ENCODE measurements at places on chromosomes 4 and X.

GRCh38 chrX:49269767-49270248 lies at the start of gene PPP1R3F:
PPP1R3F (plus strand) TSS chrX:49269793; CDS start chrX:49269870, 77 bp downstream.
- no peak for DNase-seq

DNA sequence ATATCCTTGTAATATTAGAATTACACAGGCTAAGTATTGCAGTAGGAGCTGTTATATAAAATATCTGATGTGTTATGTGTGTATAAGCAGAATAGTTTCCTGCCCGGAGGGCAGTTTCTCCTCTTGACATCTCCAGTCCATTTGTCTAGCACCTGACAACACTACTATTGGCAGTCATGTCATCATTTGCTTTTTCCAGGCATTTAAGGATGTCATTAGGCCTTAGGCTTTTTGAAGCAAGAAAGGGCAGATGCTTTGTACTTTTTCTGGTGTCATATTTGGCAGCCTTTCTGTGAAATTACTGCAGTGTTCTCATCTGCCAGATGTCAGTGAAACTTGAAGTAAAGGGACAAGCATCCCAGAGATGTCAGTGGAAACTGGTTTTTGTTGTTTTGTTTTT lies 2017.6 kb upstream of the IGFBP7 start:
- DNase-seq = no peak

- no peak for DNase-seq
Observed at GRCh38 chr4:147368948-147369347, 111.9 kb upstream of the EDNRA start.

DNA sequence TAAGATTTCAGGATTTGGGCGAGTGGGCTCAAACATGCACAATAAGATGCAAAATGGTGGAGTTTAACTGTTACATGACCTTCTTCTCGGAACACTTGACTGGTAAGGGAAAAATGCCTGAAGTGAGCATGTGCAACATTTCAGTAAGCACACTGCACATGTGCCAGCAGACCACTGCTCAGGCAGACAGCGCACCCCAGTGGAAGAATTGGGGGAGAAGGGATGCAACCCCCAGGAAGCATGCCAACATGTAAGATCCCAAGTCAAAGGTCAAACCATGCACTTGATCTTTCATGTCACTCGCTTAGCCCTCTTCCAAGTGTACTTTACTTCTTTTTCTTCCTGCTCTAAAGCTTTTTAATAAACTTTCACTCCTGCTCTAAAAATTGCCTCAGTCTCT lies 256.3 kb downstream of the CENPC start:
- DNase-seq = peak; percentile 28

GRCh38 chr4:40335525-40335894 lies 377 bp downstream of the CHRNA9 start:
- DNase-seq = no peak

- no peak for DNase-seq
Observed at GRCh38 chr4:58477950-58478349, 1367.8 kb upstream of the IGFBP7 start.

DNA sequence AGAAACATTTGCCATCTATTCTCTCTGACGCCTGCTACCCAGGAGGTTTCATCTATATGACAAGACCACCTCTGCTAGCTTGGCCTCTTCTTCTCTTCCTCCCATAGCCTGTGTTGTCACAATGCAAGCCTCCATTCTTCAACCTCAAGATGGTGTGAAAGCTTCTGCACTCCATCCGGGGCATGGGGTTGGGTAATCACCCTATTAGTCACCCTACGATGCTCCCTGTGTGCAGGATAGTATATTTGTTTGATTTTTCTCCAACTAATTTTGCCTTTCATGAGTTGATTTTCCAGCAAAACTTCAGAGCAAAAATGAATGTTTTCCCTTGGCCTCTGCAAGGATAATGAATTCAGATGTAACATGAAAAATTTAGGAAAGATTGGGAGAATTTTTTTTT lies 128.0 kb upstream of the STS start:
- DNase-seq = no peak

GRCh38 chr4:155496294-155496626 lies 119.5 kb upstream of the MAP9 start:
- no peak for DNase-seq

- DNase-seq = no peak
Observed at GRCh38 chr4:156799121-156799589, 172.4 kb downstream of the PDGFC start.

GRCh38 chr4:69568787-69569186 lies 70.7 kb downstream of the UGT2A2 start:
- no peak for DNase-seq

DNA sequence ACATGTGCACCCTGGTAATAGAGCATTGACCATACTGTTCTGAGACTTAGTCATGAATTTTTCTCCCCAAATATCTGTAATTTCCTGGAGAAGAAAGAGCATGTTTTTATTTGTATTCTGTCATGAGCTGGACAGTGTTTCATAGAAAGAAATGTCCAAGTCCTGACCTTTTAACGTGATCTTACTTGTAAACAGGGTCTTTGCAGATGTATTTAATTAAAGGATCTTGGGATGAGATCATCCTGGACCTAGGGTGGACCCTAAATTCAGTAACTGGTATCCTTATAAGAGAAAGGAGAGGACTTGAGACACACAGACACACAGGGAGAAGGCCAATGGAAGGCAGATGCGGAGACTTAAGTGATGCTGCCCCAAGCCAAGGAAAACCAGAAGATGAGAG lies 3.6 kb downstream of the ADGRA3 start:
- DNase-seq = no peak

GRCh38 chrX:150873616-150874015 lies 24.9 kb downstream of the CD99L2 start:
- DNase-seq = no peak

- DNase-seq = no peak
Observed at GRCh38 chr4:42101446-42101975, 50.9 kb downstream of the BEND4 start.

GRCh38 chrX:152306331-152306730 lies 144.8 kb downstream of the GABRA3 start:
- DNase-seq = no peak

DNA sequence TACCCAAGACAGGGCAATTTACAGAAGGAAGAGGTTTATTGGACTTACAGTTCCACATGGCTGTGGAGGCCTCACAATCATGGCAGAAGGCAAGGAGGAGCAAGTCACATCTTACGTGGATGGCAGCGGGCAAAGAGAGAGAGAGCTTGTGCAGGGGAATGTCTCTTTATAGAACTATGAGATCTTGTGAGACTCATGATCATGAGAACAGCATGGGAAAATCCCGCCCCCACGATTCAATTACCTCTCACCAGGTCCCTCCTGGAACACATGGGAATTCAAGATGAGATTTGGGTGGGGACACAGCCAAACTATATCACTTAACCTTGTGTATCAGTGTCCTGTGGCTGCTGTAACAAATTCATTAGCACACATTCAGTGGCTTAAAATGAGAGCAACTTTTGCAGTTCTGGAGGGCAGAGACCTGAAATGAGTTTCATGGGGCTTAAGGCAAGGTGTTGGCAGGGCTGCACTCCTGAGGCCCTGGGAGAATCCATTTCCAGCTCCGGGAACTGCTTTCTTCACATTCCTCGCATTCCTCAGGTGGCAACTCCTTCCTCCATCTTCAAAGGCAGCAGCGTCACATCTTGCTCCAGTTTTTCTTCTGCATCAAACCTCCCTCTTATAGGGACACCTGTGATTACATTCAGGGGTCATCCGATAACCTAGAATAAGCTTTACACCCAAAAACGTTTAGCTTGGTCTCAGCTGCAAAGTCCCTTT lies 22.3 kb upstream of the NSG1 start:
- no peak for DNase-seq

DNA sequence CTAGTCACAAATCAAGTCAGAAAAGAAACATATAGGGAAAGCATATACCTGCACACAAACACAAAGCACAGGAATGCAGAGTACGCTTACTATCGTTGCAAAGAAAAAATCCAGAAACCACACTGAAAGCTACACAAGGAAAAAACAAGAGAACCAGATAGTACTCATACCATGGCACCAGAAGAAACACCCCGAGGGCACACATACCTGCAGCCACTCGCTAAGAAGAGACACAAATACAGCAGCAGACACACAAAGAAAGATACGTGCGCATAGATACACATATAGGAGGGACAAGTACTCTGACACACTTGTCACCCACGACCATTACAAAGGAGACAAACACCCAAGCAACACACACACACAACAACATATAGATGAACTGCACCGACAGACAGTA lies 1.4 kb upstream of the SLC38A5 start:
- DNase-seq = no peak

DNA sequence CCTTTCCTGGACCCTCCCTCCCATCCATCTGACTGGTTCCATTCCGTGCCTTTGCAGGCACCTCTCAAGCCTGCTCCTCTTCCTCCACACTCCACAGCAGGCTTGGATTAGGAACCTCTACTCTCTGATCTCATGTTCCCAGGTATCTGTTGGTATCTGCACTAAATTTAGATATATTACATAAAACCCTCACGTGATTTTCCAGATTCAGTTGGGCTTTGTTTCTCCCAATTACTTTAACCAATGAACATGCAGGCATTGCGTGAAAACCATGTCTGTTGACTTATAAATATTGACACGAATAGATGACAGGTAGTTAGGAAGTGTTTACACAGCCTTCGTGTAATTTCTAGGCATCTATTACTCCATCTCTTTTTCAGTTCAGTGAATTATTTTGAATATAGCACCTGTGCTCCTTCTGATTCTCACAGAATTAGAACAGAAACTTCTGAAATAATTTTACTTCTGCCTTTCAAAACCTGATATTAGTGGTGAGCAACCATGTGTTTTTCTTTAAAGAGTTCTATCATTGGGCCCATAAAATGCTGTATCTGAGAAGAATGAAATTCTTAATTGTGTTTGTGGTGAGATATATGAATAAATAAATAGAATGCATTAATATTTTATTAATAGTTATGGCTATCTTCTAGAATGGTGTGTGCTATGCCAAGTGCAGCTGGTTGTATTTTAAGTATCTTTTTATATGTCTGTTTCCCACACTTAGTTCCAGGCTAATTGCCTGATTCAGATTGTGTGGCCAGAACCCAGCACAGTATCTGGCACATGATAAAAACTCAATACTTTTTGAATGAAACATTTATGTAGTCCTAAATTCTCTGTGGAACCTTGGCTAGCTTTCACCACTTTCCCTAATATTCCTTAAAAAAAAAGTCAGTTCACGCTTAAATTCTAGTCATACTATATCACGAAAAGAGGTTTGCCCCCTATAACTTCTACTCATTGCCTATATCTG lies 304.8 kb downstream of the QDPR start:
- DNase-seq = no peak

- no peak for DNase-seq
Observed at GRCh38 chrX:101383679-101384205, 2.2 kb downstream of the BTK start.

GRCh38 chr4:128830906-128831503 lies 21.5 kb downstream of the JADE1 start:
- no peak for DNase-seq

GRCh38 chr4:101221294-101221693 lies 126.0 kb downstream of the PPP3CA start:
- no peak for DNase-seq

- no peak for DNase-seq
Observed at GRCh38 chr4:96407225-96407624, 567.3 kb downstream of the PDHA2 start.

- no peak for DNase-seq
Observed at GRCh38 chr4:76872556-76872955, 25.4 kb downstream of the SOWAHB start.

DNA sequence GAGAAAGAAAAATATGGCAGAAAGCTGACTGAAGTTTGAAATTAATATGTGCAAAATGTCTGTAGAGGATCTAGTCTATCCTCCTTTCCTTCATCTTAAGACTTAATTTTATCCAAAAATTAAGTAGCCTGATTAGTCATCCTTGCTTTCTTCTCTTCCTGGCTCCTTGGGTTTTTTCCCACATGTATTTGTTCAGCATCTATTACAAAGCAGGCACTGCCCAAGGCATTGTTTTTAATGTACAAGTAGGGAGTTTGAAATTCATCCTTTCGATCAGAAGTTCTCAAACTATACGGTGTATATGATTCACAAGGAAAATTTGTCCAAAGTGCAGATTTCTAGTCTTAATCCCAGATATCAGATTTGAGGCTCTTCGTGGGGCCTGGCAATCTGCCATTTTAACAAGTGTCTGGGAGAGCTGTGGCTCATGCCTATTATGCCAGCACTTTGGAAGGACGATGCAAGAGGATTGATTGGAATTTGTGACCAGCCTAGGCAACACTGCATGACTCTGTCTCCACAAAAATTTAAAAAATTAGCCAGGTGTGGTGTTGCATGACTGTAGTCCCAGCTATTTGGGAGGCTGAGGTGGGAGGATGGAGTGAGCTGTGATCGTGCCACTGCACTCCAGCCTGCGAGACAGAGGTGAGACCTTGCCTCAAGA lies 19.4 kb upstream of the YTHDC1 start:
- no peak for DNase-seq

GRCh38 chr4:16609170-16609758 lies 289.2 kb downstream of the LDB2 start:
- DNase-seq = no peak

DNA sequence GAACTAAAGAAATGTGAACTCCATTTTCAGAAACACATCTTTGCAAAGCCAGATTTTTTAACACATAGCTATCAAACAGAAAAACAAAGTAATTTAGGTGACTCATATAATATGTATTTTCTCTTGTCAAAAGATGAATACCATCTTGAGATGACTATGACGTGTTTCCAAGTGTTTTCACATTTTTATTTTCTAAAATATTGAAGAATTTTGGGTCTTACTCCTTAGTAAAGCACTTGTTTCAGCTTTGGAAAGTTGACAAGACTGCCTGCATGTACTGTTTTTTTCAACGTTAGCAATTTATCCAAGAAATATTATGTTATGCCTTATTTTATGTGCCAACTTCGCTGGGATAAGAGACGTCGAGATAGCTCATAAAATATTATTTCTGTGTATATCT lies 733.9 kb upstream of the EPHA5 start:
- DNase-seq = no peak

DNA sequence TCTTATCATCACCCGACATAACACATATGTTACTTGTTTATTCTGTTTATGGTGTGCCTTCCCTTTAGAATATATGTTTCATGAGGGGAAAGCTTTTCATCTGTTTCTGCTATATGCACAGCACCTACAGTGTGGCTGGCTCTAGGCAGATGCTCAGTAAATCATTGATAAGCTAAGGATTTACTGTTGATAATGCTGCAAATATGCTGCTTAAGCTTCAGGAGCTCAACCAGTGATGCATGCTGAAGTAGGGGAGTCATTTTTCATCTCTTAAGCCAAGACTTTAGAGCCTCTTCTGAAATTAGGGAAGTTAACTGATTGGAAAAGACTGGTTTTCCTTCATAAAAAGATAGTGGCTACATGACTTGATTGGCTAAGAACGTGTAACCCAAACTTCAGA lies 16.4 kb downstream of the FAT4 start:
- DNase-seq = no peak

GRCh38 chr4:166195101-166195500 lies 322.1 kb downstream of the TLL1 start:
- DNase-seq = no peak

- DNase-seq = no peak
Observed at GRCh38 chr4:5784960-5785611, 74.1 kb downstream of the EVC start.

DNA sequence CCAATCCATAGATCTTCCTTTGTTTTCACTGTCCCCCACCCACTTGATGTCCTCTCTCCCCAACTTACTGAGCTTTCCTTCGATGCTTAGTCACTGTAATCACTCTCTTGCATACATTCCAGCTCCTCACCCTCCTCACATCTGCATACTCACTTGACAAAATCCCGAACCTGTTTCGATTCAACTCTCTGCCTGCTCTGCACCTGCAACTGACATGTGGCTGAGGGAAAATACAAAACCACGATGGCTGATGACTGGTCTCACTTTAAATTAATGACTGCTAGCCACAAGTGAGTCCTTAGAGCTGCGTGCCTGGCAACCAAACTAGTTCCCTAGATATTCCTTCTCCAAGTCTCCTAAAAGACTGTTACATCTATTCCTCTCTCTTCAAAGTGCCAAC lies 70.4 kb upstream of the FHL1 start:
- no peak for DNase-seq

All from HuH-7 (cell line).